ENCODE measurements at places on chromosomes 3 and 15.

- no peak for DNase-seq
These were observed 18.8 kb downstream of the ACKR4 start for GRCh38 chr3:132615881-132616280.

DNA sequence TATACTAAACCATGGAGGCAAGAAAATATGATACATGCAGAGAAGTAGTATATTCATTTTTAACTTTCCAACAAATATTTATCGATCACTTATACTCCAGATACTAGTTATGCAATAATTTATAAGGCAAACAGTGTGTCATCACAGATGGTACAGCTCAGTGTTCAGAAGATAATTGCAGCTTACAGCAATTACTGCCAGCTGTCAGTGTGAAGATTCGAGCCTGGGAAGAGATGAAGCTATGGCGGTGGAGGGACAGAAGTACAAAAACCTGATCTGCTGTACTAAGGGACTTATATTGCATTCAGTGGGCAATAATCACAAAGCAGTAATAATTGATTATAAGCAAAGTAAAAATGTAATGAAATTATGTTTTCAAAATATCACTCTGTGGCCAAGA lies 170.6 kb upstream of the EPHA3 start:
- DNase-seq, result no peak

DNA sequence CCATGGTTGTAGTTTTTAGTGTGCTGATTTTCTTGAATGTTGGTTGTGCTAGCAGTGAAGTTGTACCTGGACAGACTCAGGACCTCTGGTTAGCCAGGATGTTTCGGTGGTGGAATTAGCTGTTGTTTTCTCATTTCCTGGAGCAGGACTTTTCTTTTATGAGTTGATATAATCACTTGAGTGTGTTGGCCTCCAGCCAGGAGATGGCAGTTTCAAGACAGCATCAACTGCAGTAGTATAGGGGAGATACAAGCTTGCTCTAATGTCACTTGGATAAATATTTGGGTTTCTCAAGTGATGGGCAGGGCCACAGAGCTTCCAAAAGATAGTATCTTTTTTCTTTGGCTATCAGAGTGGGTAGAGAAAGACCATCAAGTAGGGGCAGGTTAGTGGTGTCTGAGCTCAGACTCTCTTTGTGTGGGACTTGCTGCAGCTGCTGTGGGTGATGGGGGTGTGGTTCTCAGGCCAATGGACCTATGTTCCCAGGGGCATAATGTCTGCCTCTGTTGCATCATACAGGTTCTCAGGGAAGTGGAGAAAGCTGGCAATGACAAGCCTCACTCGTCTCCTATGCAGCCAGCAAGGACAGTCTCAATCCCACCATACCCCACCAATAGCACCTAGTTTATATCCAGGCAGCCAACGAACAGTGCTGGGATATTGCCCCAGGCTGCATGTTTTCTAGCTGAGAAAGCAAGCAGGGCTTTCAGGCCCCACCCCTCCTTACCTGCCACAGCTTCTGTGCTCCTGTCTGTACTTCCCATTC lies 14.6 kb upstream of the OR5K2 start:
- DNase-seq, result no peak

- no peak for DNase-seq
These were observed 703 bp downstream of the PEAK1 start for GRCh38 chr15:77418966-77419835.

- DNase-seq, result no peak
These were observed 30.9 kb upstream of the TKT start for GRCh38 chr3:53286727-53287126.

- no peak for DNase-seq
These were observed 2.1 kb upstream of the TTLL3 start for GRCh38 chr3:9807981-9808344.

DNA sequence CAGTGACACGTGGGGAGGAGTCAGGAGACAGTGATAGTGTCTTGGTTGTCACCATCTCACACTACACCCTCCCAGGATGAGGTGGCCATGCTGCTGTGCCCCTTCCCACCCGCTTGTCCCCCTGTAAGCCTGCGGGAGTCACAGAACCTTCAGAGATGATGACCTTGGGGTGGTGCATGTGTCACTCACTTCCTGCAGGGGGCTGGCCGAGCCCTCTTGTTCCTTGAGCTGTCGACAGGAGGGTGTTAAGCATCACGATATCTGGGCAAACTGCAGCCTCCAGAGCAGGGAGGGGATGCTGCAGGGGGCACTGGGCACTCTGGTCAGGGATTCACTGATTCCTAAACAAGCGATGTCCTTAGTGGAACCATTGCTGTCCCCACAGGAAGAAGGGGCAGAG lies 27.7 kb downstream of the FAH start:
- no peak for DNase-seq

GRCh38 chr15:74304431-74304830 lies 63.0 kb downstream of the CYP11A1 start:
- no peak for DNase-seq

- DNase-seq, result no peak
These were observed 124.9 kb downstream of the TMEM266 start for GRCh38 chr15:76184650-76185035.

DNA sequence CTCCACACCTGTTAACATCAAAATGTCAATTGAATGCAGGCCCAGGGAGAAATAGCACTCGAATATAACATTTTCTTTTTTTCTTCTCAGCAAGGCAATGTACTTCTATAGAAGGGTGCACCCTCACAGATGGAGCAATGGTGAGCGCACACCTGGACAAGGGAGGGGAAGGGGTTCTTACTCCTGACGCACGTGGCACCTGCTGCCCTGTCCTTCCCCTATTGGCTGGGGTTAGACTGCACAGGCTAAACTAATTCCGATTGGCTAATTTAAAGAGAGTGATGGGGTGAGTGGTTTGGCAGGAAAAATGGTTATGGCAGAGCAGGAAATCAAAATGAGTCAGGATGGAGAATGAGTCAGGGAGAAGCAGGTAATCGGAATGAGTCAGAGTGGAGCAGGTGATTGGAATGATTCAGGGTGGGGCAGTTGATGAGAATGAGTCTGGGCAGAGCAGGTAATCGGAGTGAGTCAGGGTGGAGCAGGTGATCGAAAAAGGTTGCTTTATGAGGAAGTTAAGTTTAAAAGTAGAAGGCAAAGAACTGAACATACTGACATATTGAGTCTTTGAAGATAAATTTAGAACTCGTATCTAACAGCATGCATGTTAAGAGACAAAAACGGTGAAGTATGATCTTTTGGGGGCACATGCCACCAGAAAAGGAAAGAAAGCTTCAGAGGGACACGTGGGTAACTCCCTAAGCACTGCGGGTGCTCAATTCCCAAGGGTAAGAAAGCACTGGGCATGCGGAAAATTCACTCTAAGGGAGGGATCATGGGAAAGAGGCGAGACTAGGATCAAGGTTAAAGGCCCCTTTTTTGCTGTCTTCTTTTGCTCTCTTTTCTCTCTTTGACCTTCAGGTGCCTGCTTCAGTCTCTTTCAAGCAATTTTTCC lies 72.9 kb upstream of the GALNT15 start:
- DNase-seq, result peak; percentile 6

DNA sequence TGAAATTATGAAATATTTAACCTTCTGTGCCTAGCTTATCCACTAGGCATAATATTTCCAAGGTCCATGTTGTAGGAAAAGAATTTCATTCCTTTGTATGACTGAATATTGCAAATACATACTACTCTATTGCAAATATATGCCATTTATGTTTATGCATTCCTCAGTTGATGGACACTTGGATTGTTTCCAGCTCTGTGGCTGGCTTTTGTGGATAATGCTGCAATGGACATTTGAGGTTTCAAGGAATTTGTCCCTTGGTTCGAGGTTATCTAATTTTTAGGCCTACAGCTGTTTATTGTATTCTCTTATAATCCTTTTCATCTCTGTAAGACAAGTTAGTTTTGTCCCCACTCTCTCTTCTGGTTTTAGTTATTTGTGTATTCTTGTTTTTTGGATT lies 7.7 kb upstream of the AADACL2 start:
- DNase-seq, result no peak

GRCh38 chr3:134073583-134073945 lies 43.8 kb upstream of the SLCO2A1 start:
- no peak for DNase-seq

GRCh38 chr15:80072285-80072994 lies 13.0 kb downstream of the ZFAND6 start:
- peak; percentile 89 for DNase-seq

DNA sequence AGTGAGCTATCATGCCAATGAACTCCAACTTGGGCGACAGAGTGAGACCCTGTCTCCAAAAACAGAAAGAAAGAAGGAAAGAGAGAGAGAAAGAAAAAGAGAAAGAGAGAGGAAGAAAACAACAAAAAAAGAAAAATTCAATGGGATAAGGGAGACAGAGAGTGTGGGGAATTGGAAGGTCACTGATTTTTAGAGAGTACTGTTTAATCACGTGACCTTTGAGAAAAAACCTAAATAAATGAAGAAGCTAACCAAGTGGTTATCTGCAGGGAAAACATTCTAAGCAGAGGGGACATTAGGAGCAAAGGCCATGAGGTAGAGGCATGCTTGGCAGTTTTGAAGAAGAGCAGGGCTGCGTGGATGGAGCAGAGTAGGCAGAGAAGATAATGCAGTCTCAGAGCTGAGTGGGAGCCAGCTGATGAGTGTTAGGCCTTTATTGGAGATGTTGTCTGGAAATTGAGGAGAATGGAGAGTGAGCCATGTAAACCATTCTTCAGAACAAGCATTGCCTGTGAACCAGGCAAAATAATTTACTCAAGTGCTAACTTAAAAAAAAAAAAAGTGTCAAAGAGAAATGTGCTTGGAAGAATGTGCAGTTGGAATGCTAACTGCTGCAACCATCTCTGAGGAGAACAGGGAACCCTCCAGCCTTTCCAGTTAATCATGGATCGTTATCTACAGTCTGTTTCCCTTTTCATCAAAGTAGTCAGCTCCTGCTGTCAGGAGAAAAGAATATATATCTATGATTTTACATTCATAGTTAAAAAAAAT lies 377.3 kb upstream of the SEMA6D start:
- no peak for DNase-seq

DNA sequence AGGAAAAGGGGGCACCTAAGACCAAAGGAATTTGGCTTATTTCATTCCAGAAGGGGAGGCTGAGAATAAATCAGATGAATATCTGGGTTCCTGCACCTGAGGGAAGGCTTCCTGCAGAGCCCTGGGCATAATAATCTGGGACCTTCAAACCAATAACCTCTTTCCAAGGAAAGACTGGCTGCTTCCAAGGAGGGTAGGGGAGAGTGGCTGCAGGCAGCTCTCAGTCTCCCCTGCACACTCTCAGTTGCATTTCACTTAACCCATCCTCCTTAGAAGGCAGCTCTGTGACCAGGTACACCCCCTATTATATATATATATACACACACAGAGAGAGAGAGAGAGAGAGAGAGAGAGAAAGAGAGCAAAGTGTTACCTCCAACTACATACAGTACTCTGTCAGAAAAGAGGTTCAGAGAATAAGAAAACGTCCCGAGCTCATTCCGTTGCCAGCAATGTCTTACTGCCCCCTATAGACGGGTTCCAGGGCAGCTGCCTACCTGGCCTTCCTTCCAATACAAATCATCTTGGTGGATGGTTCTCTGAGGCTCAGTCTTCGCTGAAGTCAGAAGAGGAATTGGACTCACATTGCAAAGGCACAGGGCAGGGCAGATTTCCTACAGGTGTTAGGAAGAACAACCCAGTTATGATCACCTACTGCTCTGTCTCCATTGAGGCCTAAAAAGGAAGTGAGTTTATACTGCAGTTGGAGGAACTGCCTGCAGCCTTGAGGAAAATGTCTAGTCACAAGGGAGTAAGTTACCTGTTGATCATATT lies 26.1 kb downstream of the CAPN3 start:
- DNase-seq, result peak; percentile 12

DNA sequence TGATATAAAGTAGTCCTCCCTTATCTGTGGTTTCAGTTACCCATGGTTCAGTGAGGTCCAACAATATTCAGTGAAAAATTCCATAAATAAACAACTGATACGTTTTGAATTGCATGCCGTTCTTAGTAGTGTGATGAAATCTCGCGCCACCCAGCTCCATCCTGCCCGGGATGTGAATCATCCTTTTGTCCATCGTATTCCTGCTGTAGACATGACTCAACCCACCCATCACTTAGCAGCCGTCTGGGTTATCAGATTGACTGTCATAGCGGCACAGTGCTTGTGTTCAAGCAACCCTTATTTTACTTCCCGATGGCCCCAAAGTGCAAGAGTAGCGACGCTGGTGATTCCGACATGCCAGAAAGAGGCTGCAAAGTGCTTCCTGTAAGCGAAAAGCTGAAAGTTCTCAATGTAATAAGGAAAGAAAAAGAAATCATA lies 48.0 kb upstream of the MEX3B start:
- no peak for DNase-seq

DNA sequence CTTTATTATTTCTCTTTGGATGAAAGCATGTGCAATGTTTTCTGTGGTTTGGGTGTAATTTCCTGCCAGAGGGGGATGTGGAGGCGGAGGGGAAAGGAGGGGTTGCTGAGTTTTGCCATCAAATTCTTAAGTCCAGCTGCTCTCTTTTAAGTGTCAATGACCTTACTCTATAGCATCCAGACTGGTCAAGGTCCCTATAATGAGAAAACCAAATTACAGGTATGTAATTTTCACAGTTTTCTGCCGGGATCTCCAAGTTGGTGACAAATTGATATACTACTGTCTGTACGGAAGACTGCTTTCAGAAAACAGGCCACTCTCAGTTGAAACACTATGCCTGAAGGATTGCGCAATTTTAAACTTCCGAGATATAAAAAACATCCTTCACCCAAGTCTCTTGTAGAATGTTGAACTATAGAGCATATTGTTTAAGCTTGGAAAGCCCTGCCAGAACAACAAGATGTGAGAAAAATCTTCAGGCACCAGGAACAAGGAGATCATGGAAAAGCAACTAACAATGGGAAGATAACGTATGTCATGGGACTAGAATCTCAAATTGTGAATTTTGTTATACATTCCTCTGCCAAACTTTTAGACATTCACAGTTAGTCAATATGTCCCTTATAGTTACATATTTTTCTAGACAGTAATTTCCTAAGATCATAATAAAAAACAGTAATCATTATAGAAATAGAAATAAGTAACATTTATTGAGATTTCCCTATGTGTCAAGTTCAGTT lies 300.7 kb upstream of the SATB1 start:
- DNase-seq, result no peak
